ENCODE measurements at places on chromosomes 5 and 9.

GRCh38 chr9:131405428-131405827, 11.5 kb downstream of the PRRC2B start:
- no peak for DNase-seq

GRCh38 chr5:62457071-62457470, 44.5 kb downstream of the IPO11 start:
- DNase-seq = no peak

DNA sequence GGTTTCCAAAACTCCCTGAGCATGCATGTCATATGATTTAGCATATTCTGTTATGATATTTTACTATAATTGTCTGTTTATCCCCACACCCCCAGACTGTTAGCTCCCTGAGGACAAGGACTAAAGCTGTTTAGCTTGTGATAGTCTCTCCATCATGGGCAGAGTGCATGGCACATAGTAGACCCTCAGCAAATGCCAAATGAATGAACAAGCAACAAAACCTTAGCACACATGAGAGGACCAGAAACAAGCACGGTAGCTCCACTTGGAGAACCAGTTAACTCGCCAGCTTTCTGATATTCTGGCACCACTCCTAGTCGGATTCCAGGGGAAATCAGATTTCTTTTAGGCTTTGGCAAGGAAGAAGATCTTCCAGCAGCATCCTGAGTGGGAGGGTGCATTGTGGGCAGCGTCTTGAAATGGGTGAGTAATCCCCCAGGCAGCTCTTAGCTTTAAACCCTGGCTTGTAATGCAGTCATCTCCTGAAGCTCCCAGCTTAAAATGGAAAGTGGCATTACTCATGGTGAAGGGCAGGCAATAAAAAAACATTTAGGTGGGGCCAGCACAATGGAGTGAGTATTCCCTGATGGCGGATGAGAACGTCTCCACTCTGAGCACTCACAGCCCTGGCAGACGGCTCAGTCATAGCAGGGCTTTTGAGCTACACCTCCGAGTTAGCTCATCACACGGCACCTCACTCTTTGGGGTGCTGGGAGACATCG, 41.1 kb downstream of the FGF1 start:
- peak; percentile 96 for DNase-seq

GRCh38 chr9:129712634-129713401, 40.0 kb downstream of the PTGES start:
- DNase-seq = peak; percentile 70

DNA sequence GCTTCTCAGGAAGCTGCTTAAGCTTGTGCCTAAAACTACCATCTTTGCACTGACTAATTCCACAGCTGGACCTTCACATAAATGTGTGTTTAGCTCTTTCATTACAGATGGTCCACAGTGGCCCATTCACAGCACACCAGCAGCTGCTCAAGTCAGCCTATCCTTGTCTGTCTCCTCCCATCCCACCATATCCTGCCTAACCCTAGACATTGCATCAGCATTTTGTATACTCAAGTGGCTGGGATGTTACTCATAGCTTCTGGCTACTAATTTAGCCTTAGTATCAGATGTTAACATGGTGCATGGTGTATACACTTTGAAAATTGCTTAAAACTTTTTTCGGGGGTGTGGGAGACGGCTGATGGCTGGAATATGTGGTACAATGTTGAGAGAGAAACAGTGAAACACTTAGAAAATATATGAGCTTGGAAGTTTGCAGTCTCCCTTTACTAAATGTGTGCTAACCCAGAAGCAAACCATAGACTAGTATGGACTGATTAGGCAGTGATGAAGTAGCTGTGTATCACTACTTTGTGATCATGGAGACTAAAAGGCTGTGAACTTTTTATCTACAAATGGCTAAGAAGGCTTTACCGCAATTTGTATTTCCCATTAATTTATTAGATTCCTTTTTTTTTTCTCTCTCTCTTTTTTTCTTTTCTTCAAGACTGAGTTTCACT, 83.1 kb downstream of the JMY start:
- peak; percentile 87 for DNase-seq

GRCh38 chr5:29794141-29794787, 1399.2 kb upstream of the CDH6 start:
- DNase-seq = no peak

DNA sequence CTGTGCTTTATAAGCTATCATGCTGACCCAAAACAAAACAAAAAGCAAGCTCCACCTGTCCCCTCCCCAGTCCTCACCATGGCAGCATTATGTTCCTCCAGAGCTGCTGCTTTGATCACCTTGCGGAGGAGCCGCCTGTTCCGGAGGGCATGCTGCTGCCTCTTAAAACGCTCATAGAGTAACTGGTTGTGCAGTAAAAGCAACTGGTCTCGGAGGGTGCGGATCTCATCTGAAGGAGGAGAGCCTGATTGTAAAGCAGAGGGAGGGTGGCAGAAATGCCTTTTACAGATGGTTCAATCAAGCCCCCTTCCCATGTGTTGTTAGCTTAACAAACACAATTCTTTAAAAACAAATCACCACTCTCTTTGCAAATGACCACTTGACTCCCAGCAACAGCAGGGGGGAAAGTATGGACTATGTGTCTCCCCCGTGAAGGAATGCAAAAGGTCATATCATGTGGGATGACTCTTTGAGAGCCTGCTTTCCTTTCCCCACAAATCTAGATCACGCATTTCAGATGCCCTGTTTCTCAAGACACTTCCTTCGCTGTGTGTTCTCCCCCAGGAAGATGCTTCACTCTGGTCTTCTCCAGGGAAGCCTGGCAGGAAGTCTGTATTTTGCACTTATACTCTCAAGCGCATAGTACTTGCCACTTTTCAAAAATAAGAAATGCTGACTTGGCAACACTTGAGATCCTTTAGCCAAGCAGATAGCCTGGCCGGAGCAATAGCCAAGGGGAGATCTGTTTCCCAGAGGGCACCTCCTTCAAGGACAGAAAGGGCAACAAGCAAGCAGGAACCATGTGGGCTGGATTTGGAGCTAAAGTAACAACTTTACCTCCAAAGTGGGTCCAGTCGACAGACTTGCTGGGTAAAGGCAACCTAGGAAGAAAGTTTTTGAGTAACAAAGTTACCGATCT, 25.1 kb downstream of the SPACA9 start:
- DNase-seq = no peak

DNA sequence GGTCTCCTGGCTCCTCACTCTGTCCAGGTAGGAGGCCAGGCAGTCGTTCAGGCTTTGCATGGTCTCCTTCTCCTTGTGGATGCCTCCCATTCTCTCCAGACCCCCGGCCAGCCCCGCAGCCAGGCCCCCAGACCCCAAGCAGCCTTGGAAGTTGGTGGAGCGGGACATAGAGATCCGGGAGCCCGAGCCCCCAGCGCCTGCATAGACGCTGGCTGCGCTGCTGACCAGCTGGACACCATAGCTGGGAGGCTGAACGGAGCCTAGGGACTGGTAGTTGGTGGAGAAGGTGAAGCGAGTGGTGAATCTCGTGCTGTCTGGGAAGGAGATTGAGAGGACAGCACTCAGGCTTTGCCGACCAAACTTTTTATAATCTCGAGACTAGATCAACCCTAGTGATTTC, 35.9 kb downstream of the FOXI1 start:
- no peak for DNase-seq

DNA sequence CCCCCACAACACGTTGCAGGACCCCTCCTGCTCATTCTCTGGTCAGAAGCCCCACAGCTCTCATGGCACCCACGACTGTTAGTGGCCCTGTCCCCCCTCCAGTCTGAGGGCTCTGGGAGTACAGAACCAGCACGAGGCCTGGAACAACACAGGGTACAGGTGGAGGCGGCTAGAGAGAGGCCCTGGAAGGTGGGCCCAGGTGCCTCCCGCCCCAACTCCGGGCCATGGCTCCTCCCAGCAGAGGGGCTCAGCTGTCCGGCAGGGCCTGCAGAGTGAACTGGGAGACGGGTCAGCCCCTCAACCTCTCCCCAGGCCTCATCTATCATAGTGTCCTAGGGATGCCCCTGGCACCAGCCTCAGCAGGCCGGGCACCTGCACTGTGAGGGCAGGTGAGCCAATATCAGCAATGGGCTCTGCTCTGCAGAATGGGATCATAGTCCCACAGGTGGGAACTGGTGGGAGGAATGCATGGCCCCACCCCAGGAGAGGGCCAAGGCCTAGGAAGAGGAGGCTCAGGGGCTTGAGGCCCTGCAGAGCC, 58.6 kb downstream of the BARX1 start:
- DNase-seq = no peak

- DNase-seq = no peak
Measured at GRCh38 chr5:171790408-171790807, 4.8 kb downstream of the SMIM23 start.

- DNase-seq = no peak
Measured at GRCh38 chr5:44387921-44388320, 1.3 kb downstream of the FGF10 start.

- DNase-seq = no peak
Measured at GRCh38 chr5:66517351-66517750, 78.8 kb upstream of the MAST4 start.

DNA sequence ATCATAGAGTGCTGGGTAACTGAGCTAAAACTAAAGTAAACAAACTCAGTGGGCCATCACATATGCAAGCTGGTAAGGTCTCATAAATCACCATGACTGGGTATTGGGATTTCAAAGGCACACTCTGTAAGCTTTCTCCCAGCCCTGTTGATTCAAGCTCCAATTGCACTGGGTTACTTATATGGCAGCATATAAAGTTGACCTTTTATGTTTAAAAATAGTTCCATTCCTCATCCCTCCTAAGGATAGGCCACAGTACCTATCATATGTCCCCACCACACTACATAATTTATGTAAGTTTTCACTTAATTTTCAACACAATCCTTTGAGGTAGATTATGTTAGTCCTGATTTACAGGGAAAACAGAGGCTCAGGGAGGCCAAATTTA, 438.4 kb downstream of the RAB3C start:
- DNase-seq = no peak

GRCh38 chr9:129027685-129028191, 393 bp downstream of the SH3GLB2 start:
- no peak for DNase-seq

- DNase-seq = no peak
Measured at GRCh38 chr9:83477571-83477970, 60.6 kb downstream of the FRMD3 start.

- peak; percentile 89 for DNase-seq
Measured at GRCh38 chr9:92147030-92147851, 32.0 kb upstream of the SPTLC1 start.

DNA sequence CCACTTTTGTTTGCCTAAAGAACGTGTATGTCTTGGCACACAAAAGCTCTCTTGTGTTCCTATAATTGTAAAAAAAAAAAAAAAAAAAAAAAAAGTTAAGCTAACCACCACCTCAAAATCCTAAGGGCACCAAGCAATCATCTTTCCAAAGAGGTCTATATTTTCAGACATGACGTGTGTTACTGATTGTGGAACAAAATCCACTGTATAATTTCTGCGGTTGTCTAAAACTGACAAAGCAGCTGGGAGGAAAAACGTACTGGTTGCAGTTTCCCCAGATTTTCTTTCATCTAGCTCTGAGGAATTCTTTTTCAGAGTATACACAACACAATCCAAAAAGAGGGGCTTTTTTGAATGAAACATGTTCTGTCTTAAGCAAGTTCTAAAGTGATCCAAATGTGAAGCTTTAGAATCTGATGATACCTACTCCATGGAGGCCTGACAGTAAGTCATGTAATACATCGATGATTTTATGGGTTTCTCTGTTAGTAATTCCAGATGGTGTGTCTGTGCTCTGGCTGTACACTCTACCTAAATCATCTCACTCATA, 375.6 kb upstream of the NUDT12 start:
- no peak for DNase-seq

DNA sequence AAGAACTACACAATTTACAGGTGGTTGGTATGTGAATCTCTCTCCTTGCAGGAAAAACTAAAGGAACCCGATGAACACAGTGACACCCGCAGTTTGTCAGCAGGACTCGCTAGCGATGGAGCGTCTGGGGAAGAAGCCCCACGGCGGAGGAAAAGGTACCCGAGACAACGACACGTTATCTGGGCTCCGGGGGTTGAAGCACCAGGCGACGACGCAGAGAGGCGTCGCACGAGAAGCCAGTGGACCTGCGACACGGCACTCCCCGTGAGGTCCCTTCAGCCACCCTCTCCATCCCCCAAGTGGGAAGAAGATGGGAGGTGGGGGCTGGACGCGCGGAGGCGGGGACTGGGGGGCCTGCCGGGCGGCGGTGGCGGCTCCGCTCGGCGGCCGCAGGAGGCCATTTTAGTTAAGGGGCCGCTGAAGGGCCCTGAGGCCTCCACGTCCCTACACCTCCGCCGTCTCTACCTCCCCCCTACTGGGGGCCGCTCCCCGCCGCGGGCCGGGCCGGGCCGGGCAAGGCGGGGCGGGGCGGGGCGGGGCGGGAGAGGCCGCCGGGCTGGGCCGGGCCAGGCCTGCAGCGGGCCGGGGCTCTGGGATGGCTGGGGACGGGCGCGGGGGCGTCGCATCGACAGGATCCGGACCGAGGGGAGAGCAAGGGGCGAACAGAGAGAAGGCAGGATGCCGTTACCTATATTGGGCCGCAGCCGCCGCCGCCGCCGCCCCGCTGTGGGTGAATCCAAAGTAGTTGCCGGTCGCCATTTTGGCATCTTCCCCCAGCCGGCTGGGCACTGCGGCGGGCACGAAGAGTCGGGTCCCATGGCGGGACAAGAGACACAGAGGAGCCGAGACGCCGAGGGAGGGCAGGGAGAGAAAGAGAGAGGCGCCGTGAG, 754 bp downstream of the ZFR start:
- DNase-seq = no peak

DNA sequence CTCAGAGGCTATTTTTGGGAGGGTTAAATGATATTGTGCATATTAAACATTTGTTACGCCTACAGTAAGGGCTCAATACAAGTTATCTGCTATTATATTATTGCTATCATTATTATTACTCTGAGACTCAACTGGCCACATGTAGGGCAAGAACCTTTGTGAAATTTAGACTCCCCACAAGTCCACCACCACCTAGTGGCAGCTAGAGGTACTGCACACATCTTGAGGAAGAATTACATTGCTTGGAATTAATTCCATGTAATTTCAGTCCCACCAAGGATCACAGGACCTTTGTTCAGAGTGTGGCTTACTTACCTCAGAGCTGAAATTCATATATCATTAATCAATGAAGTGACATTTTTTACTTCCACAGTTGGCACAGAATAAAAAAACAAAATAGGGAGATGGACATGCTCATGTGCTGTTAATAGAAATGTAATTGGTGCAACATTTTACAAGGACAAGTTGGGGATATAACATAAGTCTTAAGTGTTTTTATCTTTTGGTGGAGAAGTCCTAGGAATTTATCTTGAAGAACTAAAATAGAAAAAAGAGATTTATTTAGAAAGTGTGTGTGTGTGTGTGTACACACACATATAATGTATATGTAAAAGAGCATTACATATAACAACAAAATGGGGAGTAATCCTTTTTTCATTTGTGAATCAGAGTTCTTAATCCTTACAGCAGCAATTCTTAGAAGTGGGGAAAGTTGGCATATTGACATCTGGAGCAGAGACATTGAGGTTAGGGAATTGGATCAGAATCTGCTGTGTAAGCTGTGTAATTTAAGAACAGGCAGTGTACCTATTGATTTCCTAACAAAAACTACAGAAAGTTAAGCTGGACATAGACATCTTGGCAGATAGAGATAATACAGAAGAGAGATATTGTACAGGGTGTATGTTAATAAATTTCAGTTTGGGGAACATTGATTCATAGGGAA, 11.2 kb downstream of the MSANTD3 start:
- peak; percentile 70 for DNase-seq

- no peak for DNase-seq
Measured at GRCh38 chr9:91502913-91503672, 79.5 kb upstream of the NFIL3 start.

GRCh38 chr5:141740885-141741284, 58.9 kb upstream of the ARAP3 start:
- DNase-seq = no peak
